ENCODE measurements at places on chromosomes 6 and 20.

DNA sequence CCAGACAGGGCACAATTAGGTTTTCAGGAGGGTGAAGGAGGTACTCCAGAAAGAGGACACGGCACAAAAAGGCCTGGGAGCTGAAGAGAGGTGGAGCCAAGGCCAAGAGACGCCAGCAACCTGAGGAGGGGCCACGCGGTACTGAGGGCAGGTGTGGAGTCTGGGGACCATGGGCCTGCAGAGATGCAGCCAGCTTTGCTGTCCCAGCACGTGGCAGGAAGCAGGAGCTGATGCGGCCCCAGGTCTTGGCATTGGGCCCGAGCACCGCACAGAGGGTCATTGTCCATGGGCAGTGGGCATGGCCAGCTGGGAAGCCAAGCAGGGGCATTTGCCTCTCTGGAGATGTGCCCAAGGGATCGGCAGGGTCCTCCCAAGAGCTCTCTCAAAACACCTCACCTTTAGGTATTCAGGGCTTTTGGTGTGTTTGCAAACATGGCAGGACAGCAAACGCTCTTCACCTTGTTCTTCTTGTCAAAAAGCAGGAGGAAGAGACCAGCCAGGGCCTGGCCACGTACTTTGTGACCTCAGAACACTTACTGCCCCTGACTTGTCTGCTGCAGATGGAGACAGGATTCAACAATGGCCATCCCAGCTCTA, 1.4 kb upstream of the BPIFB1 start:
- no peak for DNase-seq

DNA sequence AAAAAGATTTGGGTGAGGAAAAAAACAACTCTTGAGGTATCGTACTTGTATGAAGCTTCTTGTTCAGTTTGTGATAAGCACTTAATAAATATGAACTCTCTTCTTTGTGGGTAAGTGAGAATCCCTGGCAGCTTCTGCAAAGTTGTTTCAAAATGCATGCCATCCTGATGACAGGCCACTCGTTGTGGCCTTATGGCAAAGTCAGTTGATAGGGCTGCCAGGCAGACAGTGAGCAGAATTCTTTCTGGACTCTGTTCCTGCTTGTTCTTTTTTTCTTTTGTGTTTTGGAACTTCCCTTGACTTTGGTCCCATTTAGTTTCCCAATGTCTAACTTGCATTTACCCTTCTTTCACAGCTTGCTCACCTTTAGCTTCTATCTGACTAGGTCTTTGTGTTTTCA, 983.5 kb upstream of the FLRT3 start:
- no peak for DNase-seq

DNA sequence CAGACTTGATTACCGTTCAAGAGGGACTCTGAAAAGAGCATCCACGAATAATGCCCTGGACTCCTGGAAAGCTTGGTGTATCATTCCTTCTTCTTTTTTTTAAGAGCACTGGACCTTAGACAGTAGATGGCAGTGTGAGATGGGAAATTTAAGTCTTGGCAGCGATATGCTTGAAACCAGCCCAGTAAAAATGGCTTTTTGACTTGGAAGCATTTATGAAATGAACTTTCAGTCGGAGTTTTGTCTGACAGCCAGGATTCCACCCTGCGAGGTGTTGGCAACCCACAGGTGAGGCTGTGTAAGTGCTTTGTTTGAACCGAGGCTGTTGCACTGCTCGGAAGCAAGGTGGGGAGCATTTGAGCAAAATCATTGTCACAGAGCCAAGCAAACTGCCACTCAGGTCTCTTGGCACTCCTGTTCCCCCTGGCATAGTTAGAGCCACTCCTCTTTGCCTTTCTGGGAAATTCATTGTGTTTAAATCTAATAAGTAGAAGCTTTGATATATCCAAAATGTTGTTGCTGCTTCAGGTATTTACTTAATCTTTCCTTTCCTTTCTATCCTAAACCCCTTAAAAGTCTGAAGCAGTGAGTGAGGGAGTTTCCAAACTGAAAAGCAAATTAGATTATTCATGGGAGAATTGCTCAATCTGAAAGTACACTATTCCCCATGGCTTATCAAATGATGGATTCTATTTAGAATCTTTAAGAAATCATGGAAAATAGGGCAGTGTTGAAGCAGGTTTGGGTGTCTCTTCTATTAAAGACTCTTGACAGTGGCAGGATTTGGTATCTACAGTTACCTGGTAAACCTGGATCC, 272.8 kb upstream of the SLC35B3 start:
- DNase-seq, result peak; percentile 11

- DNase-seq, result peak; percentile 85
These were observed 116.0 kb upstream of the MRPS10 start for GRCh38 chr6:42333612-42334011.

GRCh38 chr6:22372922-22373321, 76.1 kb upstream of the PRL start:
- no peak for DNase-seq

- DNase-seq, result peak; percentile 31
These were observed 26.3 kb upstream of the TFAP2A start for GRCh38 chr6:10441004-10441654.

GRCh38 chr6:119348748-119349360, 707 bp downstream of the MAN1A1 start:
- DNase-seq, result no peak

GRCh38 chr20:34871966-34872621, 562 bp downstream of the GGT7 start:
- DNase-seq, result no peak

GRCh38 chr6:157469378-157469777, 88.4 kb downstream of the ZDHHC14 start:
- peak; percentile 83 for DNase-seq

- DNase-seq, result no peak
These were observed 189.7 kb downstream of the LRFN2 start for GRCh38 chr6:40397287-40398033.

DNA sequence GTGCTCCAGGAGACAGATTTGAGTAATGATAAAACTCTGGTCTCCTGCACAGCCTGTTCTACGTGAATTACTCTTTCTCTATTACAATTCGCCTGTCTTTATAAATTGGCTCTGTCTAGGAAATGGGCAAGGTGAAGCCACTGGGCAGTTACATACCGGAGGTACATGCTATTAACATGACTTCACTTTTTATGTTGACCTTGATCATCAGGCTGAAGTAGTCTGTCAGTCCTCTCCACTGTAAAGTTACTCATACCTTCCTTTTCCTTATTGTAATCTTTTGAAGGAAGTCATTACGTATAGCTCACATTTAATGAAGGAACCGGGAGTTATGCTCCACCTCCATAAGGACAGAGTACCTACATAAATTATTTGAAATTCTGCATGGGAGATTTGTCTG, 19.9 kb upstream of the KHDC1 start:
- DNase-seq, result no peak

DNA sequence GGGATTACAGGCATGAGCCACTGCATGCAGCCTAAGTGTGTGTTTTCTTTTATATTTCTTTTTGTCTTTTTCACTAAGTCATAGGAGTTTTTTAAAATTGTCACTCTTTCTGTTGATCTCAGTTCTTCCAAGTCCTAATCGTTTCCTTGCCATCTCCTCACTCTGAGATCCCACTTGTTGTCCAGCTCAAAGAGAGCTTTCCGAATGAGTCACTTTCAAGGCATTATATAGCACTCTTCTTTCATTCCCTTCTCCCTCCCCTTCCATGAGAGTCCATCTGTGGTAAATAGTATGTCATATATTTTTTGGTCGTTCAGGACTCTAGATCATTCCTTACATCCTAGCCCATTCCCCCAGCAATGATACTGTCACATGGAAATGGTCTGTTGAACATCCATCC, 4.3 kb downstream of the VAPB start:
- no peak for DNase-seq

GRCh38 chr6:6811128-6812009, 222.8 kb downstream of the LY86 start:
- DNase-seq, result no peak

DNA sequence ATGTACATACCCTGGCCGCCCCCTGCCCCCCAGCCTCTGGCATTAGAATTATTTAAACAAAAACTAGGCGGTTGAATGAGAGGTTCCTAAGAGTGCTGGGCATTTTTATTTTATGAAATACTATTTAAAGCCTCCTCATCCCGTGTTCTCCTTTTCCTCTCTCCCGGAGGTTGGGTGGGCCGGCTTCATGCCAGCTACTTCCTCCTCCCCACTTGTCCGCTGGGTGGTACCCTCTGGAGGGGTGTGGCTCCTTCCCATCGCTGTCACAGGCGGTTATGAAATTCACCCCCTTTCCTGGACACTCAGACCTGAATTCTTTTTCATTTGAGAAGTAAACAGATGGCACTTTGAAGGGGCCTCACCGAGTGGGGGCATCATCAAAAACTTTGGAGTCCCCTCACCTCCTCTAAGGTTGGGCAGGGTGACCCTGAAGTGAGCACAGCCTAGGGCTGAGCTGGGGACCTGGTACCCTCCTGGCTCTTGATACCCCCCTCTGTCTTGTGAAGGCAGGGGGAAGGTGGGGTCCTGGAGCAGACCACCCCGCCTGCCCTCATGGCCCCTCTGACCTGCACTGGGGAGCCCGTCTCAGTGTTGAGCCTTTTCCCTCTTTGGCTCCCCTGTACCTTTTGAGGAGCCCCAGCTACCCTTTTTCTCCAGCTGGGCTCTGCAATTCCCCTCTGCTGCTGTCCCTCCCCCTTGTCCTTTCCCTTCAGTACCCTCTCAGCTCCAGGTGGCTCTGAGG, 7.6 kb downstream of the CDKN1A start:
- DNase-seq, result no peak

DNA sequence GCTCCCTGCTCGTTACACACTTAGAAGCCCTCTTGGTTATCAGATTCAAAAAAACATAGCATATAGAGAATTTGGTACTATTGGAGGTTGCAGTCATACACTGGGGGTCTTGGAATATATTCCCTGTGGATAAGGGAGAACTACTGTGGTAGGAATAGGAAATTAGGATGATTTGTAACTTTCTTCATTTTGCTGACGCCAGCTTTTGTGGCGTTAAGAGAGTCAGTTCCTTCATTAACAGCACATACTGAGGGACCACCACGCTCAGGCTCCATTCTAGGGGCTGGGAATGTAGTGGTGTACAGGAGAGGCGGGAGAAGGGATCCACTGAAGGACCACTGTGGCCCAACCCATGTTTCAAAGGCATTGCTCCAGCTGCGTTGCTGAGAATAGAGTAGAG, 140.3 kb downstream of the MBOAT1 start:
- no peak for DNase-seq

DNA sequence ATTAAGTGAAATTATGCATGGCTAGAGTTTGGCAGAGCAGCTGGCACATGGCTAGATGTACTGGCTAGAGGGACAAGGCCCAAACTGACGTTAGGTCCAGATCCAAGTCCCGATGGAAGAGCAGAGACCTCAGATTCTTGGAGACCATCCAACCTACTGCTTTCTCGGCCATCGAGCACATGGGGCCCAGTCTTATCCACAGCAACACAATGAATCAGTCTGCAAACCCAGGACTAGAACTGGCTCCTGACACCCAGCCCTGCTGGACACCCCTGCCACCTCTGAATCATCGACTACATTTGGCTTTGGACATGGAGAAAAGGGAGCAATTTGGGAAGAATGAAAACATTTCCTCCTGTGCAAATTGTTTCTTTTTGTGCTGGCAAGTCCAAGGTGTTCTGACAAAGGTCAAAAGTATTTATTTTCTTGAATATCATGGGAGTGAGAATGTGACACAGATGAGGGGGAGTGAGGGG, 23.9 kb upstream of the YWHAB start:
- DNase-seq, result no peak

GRCh38 chr6:8375916-8376315, 59.4 kb downstream of the SLC35B3 start:
- no peak for DNase-seq

- DNase-seq, result no peak
These were observed 122.5 kb downstream of the COL9A1 start for GRCh38 chr6:70180183-70180900.

GRCh38 chr6:98678481-98678880, 155.9 kb upstream of the POU3F2 start:
- no peak for DNase-seq

DNA sequence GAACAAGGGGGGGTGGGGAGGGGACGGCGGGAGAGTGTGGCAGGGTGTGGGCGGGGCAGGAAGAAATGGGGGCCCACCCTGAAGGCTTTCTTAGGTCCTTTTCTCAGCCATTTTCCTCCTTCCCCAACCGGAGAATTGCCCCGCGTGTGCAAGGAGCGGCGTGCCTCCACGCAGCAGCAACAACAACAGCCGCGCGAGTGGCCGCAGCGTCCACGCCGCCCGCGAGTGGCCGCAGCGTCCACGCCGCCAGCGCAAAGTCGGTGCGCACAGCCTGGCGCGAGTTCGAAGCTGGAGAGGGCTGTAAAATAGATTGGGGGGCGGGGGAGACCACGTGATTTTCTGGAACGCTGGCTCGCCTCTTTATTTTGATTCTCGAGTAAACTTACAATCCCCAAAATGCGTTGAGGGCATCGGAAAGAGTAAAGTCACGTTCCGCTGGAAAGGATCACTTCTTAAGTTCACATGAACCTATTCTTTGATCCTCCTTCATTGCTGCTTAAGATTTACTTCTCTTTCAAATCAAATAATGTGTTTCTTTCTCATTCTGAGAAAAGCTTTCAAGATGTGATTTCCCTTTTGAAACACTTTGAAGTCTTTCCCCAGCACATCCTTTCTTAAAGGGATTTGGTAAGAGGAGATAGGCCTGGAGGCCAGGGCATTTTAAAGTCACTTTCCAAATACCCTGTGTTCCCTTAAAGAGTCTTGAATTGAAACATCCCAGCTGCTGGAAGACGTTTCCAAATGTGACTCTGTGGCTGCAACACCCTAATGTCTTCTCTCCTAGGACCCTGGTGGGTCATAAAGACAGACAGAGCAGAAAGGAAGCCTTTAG, 66.7 kb upstream of the ZNF217 start:
- DNase-seq, result no peak

GRCh38 chr6:15444881-15445280, 199.0 kb downstream of the JARID2 start:
- DNase-seq, result no peak

- no peak for DNase-seq
These were observed 392.2 kb downstream of the C6orf118 start for GRCh38 chr6:164917211-164917610.

- DNase-seq, result peak; percentile 10
These were observed 45.7 kb upstream of the TMEM170B start for GRCh38 chr6:11491596-11492463.

DNA sequence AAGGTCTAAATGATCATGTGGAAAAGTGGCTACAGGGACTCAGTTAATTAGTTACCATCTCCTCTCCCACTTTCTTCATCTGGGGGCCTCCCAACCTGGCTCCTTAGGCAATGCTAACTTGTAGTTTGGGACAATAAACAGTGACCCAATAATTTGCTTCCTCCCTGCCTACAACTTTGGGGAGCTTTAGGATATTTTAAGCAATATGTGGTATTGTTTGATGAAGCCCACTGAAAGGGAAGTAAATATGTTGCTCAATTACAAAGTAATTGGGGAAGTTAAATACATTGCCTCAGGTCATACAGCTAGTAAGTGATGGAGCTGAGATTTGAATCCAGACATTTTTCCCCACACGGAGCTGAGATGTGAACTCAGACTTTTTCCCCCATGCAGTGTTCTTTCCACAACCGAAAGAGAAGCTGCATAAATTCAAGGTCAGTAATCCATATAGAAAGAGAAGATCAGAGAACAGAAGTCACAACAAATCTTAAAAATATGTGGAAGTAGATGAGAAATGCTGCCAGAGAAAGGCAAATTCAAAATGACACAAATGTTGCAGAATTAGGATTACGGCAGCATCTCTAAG, 26.6 kb downstream of the ZHX3 start:
- DNase-seq, result peak; percentile 83
